Right cardiac atrium (tissue), 5 donors: ENCODE measurements at places on chromosomes 12 and 14. TPM values are rescaled to one million over a fixed set of nuclear protein-coding genes. Genes with fewer than 3 reads are reported as not detected.

Gene PTPRB
- 26.6 TPM for total RNA-seq

Gene INSM2
- total RNA-seq = not detected

Gene DENR
- total RNA-seq = 26.2 TPM

Gene NUDT14
- total RNA-seq = 35.5 TPM

Gene RASSF3
- total RNA-seq = 118 TPM

Gene TROAP
- total RNA-seq = not detected

Gene BCL2L14
- total RNA-seq = not detected

Gene RNASE2
- 10.0 TPM for total RNA-seq

Gene MUCL1
- not detected for total RNA-seq
